ENCODE measurements at places on chromosomes 5 and 9.

- no peak for DNase-seq
These were observed 145.0 kb upstream of the COL5A1 start for GRCh38 chr9:134496413-134497282.

GRCh38 chr9:104746798-104747197 lies 685 bp upstream of the NIPSNAP3A start:
- DNase-seq, result no peak

DNA sequence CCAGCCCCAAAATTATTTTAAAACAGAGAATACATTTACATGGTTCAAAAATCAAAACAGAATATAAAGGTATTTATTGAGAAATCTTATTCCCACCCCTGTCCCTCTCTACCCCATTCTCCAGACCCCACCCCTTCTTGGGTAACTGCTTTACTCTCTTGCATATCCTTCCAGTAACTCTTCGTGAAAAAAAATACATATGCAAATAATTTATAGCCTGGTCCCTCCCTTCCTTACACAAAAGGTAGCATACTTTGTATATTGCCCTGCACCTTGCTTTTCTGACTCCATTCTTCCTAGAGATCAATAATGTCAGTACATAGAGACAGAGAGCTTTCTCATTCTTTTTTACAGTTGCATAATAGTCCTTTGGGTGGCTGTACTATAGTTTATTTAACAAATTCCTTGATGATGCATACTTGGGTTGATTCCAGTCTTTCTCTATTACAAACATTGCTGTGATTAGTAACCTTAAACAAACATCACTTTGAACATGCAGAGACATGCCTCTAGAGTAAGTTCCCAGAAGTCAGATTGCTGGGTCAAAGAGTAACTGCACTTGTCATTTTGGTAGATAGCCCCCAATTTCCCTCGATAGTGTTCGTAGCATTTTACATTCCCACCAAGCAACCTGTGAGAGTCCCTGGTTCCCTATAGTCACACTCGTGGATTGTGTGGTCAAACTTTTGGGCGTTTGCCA lies 47.9 kb downstream of the STOM start:
- DNase-seq, result no peak

- DNase-seq, result no peak
These were observed 174.0 kb downstream of the PALM2AKAP2 start for GRCh38 chr9:109953813-109954497.

GRCh38 chr5:675871-676698 lies 17.1 kb downstream of the TPPP start:
- DNase-seq, result no peak

DNA sequence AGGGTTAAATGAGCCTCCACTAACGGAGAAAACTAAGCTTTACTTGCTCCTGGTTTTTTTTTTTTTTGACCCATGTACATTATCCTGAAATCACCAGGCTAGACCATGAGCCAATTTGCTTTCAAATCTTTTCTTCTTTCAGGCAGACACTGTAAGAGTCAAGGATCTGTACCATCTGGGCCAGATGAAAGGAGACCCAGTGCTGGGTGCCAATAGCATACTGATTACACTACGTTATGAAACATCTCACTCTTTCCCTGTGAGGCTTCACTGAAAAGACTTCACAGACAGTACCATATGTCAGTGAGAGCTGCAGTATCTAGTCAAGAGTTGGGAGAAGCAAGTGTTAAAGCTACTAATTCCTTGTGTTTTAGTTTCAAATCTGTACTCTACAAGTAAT lies 161.2 kb upstream of the PTPRD start:
- no peak for DNase-seq

DNA sequence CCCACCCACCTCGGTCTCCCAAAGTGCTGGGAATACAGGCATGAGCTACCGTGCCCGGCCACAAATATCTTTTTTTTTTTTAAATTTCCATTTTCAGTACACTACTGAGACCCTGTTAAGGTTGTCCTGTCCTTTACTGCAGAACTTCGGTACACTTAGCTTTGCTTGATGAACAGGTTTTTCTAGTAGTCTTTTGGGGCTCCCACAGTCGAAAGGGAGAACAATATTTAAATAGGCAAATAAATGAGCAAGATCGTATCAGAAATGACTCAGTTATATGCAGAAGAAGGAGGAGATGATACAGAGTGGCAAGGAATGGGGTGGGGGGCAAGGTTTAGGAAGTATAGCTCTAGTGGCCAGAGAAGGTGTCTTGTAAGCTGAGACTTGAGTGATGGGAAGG lies 52.7 kb downstream of the MSX2 start:
- no peak for DNase-seq

- no peak for DNase-seq
These were observed 1.6 kb downstream of the ARSI start for GRCh38 chr5:150301170-150301505.

DNA sequence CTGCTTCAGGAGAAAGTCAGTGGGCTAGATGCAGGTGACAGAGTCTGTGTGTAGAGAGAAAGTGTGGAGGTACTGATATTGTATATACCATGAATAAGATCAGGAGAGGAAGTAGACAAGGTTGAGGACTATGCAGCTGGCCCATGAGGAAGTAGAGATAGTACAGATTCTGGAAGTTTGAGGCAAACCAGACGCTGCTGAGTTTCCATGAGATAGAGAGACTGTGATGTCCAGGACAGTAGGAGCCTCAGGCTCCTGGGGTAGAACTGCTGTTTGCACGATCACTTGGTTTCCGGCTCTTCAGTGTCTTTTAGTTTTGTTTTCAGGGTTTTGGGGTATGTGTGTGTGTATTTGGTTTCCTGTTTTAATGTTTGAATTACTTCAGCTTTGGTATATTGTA lies 13.6 kb downstream of the OTULINL start:
- no peak for DNase-seq

- no peak for DNase-seq
These were observed 28.1 kb upstream of the INSYN2B start for GRCh38 chr5:170008376-170008775.

DNA sequence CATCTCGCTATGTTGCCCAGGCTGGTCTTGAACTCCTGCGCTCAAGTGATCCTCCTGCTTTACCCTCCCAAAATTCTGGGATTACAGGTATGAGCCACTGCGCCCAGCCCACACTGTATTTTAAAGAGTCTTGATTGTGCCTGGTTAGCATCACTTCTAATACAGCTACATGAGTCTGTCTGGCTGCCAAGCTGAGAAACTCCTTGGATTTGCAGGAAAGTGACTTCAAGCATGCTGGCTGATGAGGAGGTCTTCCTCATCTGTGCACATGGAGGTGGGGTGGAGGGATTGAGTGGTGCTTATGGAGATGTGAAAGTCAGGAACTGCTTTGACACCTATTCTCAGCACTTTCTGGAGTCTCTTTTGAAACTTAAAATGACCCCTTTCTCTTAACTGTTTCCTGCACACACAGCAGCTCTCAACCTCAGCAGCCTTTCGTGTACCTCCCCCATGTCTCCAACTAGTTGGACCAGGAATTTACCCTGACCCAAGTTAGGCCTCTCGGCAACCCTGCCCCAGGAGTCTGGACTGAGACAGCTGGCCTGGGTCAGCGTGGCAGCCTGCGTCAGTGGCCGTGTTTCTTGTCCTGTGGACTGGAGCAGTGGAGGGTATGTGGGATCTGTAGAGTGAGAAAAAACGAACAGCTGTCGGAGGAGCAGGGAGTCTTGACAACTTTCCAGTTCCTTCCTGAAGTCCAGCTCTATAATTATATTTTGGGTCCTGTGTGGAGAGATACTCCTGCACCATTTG lies 72.5 kb downstream of the ACER2 start:
- no peak for DNase-seq

DNA sequence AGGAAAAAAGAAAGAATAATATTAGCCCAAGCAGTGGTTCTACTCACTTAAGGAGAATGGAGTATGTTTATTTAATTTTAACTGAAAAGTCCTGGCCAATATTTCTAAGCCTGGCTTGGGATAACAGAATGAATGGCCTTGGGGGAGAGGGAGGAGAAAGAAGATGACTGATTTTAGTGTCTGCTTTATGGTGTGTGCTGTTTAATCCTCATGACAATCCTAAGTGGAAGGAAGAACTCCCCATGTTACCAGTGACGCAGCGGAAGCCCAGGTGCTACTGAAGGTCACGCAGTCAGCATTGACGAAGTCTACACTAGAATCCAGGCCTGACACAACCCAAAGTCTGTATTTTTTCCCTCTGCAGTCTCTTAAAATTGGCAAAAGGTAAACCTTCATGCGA lies 50.5 kb downstream of the PALM2AKAP2 start:
- DNase-seq, result no peak

- DNase-seq, result no peak
These were observed 44.3 kb upstream of the BARHL1 start for GRCh38 chr9:132538071-132538470.

- DNase-seq, result peak; percentile 14
These were observed 43.1 kb downstream of the POLR1E start for GRCh38 chr9:37528652-37529471.

- no peak for DNase-seq
These were observed 46.5 kb downstream of the SLC6A7 start for GRCh38 chr5:150236313-150236712.

All from stimulated activated CD8-positive, alpha-beta memory T cell treated with anti-CD3 and anti-CD28 coated beads, Interleukin-7, amount 100 ng/mL, for 1 hour (primary cell).